Right kidney (tissue), 9 donors: ENCODE measurements at places on chromosomes 6 and 20.
A peak's percentile ranks its signal among the peaks of the same experiment; 100 is the strongest.

- no peak for DNase-seq
Measured at GRCh38 chr20:52168116-52168515, 23.5 kb downstream of the ZFP64 start.

DNA sequence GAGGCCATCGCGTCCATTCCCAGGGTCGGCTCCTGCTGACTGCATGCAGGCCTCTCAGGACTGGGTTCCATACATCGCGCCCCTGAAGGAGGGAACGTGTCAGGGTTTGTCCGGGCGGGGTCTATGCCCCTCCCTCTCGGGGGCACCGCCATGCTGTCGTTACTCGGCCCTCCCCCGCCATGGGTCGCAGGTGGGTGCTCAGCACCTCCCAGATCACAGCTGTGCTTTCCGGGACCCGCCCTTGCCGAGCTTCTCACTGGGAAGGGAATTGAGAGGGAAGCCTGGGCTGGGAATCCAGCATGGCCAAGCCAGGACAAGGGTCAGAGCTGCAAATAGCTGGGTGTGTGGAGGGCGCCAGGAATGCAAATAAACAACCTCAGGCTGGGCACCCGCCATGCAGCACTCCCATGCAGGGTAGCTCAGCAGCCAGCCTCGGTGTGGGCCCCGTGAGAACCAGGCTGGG lies at the start of gene FRMD1:
FRMD1 (minus strand) TSS at position 270 of the 463 bp plus-strand sequence; CDS start at position 152, 118 bp downstream.
- peak; percentile 57 for DNase-seq

DNA sequence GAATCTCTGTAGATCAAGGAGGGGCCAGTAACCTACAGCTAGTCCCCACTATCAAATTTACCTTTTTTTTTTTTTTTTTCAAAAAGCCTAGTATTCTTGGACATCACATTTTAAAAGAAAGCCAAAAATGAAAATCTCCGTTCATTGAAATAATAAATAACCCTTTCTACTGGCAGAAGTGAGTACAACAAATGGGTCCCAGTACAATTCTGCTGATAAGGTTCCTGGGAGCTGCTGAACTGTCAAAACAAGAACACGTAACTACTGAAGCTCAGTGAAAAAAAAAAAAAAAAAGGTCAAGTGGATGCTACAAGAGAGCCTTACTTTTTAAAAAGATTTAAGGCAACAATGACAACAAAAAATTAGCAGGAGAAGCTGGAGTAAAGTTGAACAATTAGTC lies 464.9 kb downstream of the EPM2A start:
- DNase-seq: no peak

GRCh38 chr20:25065072-25065624 lies 7.2 kb upstream of the ACSS1 start:
- no peak for DNase-seq

- DNase-seq: no peak
Measured at GRCh38 chr6:36756786-36757185, 59.2 kb downstream of the RAB44 start.

GRCh38 chr6:154479351-154479769 lies 31.1 kb downstream of the CNKSR3 start:
- peak; percentile 59 for DNase-seq

DNA sequence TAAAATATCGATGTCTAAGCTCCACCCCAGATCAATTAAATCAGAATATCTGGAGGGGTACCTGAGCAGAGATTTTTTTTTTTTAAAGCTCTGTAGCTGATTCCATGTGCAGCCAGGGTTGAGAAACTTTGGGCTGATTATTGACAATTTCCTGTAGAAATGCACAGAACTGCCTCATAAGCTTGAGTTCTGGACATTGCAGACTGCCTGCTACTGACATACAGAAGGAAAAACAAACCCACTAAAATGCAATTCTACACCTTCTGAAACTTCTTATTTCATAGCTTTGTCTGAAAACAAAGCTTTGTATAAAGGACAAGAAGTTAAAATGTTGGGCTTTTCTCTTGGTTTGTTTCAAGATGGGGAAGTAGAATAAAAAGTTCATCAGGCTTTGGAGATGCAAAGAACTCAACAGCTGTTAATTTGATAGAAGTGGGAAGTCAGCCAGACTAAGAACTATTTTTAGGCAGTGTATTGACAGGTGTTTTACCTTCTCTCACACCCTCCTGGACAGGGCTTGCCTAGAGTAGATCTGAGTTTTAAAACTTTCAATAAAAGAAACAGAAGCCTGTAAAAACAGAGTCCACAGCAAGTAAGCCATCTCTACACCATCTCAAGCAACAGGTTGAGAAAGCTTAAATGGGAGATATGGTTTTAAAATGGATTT lies 147.7 kb downstream of the KCNQ5 start:
- no peak for DNase-seq

- peak; percentile 84 for DNase-seq
Measured at GRCh38 chr6:43628393-43629103, 516 bp downstream of the GTPBP2 start.

DNA sequence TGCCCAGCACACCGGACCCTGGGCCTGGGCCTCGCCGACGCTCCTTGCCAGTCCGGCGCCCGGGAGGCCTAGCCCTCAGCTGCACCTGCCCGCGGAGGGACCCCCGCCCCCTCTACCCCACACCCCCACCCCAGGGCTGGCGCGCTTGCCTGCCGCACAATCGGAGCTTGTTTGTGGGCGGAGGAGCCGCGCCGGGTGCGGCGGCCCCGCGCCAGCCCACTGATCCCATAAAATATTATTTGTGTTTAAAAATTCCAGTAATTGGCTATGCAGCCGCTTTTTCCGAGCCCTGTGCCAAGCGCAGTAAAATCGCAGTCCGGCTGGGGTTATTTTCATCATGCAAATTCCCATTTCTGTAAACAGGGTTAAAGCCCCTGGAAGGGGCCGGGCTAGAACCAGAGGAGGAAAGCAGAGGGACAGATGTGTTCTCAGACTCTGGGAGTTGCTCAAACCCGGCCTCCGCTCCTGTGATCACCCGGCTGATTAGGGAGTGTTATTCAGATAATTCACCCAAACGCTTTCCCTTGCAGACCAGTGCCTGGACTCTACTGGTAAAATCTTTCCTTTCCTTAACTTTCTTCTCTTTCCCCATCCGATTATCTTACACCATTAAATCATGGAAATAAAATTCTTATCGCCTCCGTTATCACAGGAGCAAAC lies 93.1 kb downstream of the NCR2 start:
- DNase-seq: no peak

- DNase-seq: no peak
Measured at GRCh38 chr20:7231303-7231702, 463.8 kb downstream of the BMP2 start.

DNA sequence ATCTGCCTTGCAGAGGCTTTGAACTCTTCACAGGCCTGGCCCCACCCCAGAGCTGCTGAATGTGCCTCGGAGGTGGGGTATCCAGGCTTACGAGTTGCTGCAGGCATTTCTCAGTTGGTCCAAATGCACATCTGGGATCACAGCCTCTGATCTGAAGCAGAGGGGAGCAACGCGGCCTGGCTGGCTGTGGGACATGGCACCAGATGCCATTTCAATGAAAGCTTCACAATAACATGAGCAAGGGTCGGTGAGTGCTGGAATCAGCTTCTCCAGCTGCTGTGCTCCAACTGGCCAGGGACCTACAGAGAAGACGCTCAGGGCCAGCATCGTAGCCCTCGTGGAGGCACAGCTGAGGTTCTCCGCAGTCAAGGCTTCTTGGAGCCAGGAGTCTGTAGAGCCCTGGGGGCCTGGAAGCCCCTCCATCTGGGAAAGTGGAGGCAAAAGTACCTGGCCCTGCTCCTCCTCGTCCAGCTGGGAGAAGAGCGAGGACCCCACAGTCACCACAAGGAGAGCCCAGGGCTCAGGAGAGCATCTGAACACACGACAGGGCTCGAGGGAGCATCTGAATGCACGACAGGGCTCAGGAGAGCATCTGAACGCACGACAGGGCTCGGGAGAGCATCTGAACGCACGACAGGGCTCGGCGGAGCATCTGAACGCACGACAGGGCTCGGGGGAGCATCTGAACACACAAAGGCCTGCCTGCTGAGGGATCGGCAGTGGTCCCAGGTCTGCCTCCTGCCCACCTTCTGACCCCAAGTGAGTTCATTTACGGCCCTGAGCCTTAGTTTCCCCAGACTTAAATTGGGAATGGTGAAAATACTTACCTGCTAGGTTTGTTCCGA lies 165.2 kb downstream of the DLL1 start:
- no peak for DNase-seq

GRCh38 chr6:111550953-111551352 lies 54.7 kb downstream of the TRAF3IP2 start:
- DNase-seq: peak; percentile 59

- DNase-seq: no peak
Measured at GRCh38 chr6:39476670-39477069, 154.2 kb upstream of the KCNK16 start.

DNA sequence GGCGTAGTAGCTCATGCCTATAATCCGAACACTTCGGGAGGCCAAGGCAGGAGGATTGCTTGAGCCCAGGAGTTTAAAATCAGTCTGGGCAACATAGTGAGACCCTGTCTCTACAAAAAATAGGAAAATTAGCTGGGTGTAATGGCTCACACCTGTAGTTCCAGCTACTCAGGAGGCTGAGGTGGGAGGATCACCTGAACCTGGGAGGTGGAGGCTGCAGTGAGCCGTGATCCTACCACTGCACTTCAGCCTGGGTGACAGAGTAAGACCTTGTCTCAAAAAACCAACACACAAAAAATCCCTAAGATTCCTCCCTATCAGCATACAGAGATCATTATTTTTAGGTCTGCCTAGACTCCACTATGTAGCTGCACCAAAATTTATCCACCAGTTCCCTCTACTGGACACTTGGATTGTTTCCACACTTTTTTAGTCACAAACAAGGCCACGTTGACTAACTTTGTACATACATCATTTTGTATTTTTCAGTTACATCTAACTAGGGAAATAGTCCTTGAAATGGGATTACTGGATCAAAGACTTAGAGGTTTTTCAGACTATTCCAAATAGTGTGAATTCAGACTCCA lies 3.6 kb upstream of the PHF1 start:
- DNase-seq: no peak

DNA sequence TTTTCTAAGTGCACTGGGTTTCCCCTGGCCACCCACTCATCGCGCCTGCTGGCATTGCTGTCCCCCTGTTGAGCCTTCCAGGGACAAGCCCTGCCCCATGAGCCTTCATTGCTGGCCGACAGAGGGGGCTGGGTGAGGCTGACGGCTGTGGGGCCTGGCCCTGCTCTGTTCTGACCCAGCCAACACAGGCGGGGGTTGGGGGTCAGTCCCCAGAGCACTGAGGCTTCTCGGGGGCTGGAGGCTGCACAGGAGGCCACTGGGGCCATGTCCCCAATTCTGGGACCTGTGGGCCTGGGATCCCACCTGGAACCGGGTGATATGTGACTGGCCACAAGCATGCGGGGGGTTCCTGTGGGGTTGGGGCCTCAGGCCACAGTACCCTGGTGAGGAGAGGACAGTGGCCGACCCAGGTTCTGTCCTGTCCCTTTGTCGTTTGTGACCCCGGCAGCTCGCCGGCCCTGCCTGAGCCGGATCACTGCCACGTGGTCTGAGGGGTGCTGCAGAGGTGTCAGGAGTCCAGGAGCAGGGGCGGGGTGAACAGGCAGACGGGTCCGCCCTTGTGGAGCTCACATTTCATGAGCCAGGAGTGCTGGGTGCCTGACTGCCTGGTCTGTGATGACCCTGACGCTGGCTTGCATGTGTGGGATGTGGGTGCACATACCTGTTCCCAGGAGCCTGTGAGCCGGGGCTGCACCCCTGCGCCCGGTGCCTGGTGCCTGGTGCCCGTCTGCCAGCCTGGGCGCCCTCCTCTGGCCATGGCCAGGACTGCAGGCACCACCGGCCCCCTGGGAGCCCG lies 2.1 kb upstream of the COL20A1 start:
- DNase-seq: peak; percentile 66

- DNase-seq: no peak
Measured at GRCh38 chr6:4712291-4712690, 63.9 kb upstream of the CDYL start.

DNA sequence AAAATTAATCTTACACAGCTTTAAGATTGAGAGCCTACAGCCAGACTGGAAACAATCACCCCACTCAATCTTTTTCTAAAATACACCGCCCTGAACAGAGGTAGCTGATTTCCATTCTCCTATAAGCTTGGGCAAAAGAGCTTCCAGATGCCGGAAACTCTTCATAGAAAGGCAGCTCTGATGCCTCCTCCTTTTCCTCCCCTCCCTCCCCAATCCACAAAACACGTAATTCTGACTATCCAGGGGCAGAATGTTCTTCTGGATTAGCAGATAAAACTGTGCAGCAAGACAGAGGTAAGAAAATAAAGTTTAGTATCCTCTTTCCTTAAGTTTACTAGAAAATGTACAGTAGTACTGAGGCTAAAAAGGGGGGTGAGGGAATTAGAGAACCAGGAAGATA lies 15.8 kb downstream of the ADNP start:
- no peak for DNase-seq

GRCh38 chr6:105757512-105758200 lies 328.5 kb upstream of the PRDM1 start:
- no peak for DNase-seq

- peak; percentile 57 for DNase-seq
Measured at GRCh38 chr6:1383729-1384548, 5.4 kb upstream of the FOXF2 start.

DNA sequence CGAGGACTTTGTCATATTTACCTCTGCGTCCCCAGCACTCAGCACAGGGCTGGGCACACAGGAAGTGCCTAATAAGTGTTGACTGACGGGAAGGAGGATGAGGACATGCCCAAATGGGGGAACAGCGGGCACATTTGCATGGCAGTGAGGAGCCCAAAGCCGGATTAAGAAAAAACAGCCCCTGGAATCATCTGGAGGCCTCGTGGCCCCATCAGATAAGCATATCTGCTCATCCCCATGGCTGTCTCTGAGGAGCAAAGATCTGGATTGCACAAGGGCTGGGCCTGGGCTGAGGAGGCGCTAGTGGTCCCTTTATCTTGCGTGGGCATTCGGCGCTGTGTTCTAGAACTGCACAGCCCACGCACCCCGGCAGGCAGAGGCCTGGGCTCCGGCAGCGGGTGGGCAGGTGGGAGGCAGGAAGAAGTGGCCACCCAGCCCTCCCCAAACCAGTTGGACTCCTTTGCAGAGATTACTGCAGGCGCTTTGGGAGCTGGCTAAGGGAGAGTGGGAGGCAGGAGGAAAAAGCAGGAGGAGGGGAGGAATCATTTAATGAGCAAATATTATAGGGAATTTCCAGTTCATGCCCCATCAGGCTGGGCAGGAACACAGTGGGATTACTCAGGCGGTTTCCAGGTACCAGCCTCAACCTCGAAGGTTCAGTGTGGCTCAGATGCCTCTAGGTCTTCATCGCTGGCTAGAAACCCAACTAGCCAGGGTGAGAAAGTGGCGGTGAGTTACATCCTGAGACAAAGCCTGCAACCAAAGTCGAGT lies 108.1 kb downstream of the CEBPB start:
- DNase-seq: no peak

- DNase-seq: no peak
Measured at GRCh38 chr6:22113026-22113766, 183.6 kb downstream of the PRL start.

DNA sequence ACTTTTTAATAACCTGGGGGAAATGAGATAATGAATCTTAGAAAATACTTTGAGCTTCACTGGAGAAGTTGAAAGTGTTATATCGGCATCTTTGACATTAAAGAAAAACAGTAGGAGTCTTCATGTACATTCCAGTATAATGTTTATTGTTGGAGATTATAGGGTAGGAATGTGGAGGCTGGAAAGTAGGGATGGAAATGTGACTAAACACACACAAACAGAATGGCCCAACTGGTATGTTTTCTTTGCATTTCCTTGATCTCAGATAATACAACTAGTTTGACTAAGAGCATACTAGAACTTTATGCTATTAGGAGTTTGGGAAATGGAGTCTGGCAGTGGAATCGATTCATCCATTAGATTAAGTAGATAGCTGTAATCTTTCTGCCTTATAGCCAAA lies 10.1 kb upstream of the BAG2 start:
- DNase-seq: no peak
